Heart right ventricle (tissue), 16 donors: ENCODE measurements at places on chromosomes 3 and 15. TPM values are rescaled to one million over a fixed set of nuclear protein-coding genes. Genes with fewer than 3 reads are reported as not detected.

DNA sequence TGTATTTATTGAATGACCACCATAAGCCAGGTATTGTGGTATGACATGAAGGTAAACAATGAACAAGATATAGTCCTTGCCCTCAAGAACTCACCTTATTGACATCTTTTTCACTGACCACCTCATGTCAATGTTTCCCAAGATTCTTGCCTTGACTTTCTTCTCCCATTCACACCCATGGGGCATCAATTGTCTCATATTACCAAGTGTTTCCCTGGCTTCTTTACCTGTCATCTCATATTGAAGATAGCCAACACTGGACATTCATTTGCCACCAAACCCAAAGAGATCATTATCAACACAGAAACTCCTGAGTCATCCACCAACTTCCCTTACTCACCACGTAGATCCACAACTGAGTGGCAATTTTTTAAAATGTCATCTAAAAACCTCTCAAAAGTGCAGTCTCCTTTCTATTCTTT, 2.2 kb downstream of the EFHB start:
- no peak for DNase-seq

DNA sequence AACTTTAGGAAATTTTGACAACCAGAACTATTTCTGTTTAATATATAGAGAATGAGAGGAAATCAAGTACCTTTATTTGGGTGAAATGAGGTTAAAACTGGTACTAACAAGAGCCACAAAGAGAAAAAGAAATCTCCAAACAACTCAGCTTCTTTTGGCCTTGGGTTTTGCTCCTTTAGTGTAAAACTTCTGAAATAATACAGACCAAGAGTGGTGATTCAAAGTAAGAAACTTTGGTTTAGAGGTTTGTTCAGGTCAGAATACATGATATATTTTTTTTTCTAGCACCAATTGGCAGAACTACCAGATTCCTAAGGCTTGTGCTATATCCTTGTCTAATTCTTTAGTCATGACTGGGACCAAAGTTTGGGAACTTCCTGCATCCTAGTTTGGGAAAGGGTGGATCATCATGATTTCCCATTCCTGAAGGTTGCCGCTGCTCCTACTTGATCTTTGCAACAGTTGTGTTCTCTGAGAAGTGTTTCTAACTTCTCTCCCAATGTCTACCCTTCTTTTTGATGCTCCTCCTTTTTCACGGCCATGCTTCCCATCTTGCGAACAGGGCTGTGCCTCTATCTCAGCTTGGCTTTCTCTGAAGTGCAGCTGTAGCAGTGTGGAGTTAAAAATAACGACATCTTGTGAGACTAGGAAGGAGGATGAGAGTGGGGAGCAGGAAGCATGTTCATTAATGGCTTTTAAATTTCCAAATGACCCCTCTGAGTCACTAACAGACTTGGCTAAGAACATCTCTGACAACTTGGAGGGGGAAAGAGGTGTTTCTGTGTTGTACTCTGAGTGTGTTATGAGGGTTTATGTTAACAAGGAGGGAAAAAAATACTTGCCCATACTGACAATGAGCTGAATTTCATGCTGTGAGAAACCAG, 87.7 kb downstream of the KCNAB1 start:
- DNase-seq, result no peak

Gene GOLGA6B
- not detected for total RNA-seq

- no peak for DNase-seq
Measured at GRCh38 chr3:9497821-9498565, 55.6 kb downstream of the LHFPL4 start.

Gene CLRN1
- not detected for total RNA-seq

DNA sequence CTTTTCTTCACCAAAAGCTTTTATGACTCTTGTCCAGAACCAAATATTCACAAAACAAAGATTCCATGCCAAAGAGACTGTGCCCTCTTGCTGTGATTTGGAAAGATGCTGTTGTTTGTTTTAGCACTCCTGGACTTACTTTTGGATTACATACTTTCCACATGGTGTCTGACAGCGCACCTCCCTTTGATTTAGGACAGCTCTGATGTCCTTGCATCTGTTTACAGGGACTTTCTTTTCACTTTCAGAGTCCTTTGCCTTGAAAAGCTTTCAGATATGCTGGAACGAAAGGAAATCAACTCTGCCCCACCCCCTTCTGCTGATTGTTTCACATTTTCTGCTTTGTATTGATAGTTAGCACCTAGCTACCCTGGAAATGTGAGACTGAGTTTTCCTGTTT, 133.0 kb upstream of the NR2E3 start:
- no peak for DNase-seq

DNA sequence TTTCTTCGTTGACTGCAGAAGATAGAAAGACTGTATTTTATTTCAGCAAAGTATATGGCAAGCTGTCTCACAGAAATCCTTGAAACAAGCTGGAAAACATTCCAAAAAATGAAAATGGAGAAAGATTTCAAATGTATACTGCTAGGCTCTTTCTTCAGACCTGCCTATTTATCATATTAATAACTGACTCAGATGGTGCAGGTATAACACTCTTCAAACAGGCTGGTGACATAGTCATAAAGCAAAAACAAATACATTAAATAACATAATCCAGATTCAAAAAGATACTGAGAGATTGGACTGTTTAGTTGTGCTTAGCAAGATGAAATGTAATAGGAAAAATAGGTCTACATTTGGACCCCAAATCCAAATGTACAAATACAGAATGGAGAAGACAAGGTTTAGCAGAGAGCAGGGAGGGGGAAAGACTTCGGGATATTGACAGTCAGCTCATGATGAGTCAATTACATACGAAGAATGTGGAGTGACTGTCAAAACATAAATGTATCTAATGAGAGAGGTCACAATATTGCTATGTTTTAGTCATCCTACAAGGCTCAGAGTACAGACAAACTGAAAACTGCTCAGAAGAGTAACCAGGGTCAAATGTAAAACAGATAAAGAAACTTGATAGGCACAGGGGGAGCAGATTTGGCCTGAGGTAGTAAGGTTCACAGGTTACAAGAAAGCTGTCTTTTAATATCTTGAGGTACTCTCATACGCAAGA, 88.7 kb downstream of the DMXL2 start:
- no peak for DNase-seq

DNA sequence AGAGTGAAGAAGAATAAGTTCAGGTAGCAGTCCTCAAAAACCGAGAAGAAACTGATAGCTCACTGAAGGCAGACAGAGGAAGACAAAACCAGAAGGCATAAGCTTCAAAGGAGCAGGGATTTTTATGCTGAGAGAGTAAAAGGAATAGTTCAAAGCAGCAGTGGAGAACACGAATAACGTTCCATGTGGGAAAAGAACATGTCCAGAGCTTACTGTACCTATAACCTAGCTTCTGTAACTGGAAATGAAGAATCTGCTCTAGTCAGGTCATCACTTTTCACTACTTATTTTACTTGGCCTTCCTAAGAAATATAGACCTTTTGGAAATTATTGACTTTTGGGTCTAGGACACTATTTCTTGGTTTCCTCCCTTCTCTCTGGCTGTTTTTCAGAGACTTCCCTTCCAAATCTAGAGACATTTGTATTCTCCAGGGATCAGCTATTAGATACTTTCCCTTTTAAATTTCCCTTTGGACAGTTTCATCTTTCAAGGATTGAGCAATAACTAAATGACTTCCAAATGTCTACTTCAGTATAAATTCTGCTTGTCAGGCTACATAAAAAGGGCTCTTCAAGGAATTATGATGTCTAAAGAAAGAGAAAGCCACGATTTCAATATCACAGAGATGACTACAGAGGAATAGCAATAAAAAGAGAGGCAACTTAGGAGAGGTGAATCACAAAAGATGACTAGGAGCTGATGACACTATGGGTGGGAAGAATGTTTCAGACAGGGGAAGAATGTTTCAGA, 46.7 kb downstream of the UBE3A start:
- no peak for DNase-seq

- no peak for DNase-seq
Measured at GRCh38 chr3:5348229-5348902, 160.9 kb downstream of the EDEM1 start.

GRCh38 chr15:40065166-40065565, 26.2 kb upstream of the SRP14 start:
- no peak for DNase-seq

GRCh38 chr3:98326945-98327344, 26.7 kb upstream of the OR5K4 start:
- DNase-seq, result no peak

Gene CCDC33
- not detected for total RNA-seq

Gene SLC24A1
- 2.6 TPM for total RNA-seq

DNA sequence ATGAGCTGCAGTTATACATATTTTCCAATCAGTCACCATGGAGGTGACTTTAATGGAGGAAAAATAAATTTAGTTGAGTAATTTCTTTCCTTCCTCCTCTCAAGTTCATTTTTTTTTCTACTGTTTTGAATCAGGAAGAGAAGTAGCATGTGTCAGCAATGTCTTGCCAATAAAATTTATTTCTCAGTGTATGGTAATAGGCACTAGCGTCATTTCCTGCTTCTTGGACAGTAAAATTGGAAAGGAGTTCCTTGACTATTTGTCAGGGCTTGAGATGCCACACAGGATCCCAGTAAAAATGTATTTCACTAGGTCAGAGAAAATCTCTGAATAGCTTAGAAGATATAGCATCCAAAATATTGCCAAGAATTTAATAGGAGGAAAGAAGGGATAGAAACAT, 605.9 kb downstream of the ROBO1 start:
- no peak for DNase-seq

DNA sequence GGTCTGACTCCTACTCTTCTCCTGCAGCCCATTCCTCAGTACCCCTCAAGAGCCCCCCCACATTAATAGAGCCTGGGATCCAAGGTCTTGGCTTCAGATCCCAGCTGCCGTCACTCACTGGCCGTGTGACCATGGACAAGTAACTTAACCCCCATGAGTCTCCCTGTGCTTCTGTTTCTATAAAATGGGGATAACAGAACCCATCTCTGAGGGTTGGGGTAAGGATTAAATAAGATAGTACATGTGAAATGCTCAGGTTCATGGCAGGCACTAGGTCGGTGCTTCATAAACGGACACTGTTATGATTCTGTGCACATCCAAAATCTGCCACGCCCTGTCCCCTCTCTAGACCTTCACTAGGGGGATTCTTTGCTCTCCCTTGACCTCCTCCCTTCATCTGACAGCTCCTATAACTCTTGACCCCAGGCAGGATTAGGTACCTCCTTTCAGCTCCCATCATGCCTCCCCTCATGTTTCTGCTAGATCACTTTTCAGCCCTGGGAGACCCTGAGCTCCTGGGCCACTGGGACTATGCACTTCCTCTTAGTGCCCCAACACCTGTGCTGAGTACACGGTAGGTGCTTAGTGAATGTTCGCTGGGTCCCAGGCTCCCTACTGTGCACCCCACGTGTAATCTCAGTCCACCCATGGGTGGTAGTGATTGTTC, 1.5 kb downstream of the CAND2 start:
- no peak for DNase-seq

Gene TTLL13
- not detected for total RNA-seq

- no peak for DNase-seq
Measured at GRCh38 chr15:92578096-92578835, 77.3 kb downstream of the FAM174B start.

GRCh38 chr15:56496635-56497034, 31.7 kb upstream of the MNS1 start:
- DNase-seq, result peak; percentile 6

Gene PLA2G4E
- total RNA-seq, result not detected

- DNase-seq, result no peak
Measured at GRCh38 chr3:46104706-46105105, 77.4 kb upstream of the XCR1 start.

Gene ZBTB38
- total RNA-seq, result 124 TPM
